ENCODE measurements at places on chromosomes 12 and 14.

DNA sequence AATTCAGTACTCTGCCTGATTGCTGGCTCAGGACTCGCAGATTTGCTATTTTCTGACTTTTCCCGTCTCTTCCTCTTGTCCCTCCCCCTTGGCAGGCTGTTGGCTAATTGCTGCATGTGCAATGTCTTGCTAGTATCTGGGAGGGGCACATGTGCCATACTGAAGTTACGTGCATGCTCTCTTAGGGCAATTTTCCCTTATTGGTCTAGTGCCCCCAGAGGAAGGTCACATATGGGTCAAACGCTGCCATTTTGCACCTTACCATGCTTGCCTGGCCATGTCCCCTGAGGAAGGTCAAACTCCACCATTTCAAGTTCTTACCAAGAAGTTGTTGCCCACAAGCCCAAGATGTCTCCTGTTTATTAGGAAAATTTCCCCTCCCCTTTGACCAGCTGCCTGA, 13.9 kb upstream of the ERC1 start:
- no peak for DNase-seq

DNA sequence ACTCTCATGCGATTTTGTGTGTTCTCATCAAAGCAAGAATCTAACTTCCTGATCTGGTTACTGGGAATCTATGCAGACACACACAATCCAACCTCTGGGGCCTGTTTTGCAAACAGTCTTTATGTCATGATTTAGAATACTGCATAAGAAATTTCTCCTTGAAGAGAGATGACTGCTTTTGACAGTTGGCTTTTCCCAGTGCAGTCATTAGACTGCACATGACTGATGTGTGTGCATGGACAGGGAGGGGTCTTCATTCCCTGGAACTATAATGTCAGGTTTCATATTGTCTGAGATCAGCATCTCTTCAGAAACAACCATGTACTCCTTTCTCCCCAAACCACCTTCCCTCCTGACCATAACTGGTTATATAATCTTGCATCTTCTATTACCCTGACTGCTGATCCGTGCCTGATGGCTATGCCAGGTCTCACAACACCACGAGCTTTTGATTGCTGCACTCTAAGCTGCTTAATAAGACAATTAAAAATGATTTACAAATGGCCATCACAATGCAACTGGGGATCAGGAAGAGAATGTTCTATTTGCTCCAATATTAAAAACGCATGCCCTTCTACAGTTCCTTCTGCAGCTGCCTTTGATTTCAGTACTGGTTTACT, 995.4 kb downstream of the NRXN3 start:
- no peak for DNase-seq

DNA sequence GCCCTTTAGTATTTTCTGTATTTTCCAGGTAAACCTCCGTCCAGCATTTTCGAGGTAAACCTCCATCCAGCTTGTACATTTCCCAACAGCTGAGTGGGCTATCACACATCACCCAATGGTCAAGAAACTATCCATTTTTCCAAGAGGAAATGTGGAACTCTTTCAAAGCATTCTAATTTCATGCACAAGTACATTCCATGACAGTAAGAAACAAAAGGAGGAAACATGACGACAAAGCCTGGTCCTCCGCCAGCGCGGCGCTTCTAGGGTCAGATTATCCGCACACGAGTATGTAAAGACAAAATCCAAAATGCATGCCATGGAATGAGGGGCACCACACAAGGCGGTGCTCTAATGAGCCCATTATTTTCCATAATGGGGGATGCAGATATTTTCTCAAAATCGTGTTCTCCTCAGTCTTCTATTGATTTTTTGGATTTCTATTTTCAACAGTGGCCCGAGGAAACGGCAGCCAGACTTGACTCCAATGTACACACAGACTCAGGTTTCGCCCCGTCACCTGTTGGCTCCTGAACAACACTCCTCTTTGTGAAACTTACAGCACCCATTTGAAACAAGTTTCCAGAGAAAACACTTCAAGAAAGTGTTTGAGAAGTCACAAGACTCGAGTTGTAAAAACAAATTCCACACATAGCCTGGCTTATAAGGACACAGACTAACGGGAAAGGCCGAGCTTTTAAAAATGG, 107.4 kb downstream of the PRICKLE1 start:
- no peak for DNase-seq

- no peak for DNase-seq
Measured at GRCh38 chr12:50325890-50326391, 42.6 kb upstream of the LIMA1 start.

DNA sequence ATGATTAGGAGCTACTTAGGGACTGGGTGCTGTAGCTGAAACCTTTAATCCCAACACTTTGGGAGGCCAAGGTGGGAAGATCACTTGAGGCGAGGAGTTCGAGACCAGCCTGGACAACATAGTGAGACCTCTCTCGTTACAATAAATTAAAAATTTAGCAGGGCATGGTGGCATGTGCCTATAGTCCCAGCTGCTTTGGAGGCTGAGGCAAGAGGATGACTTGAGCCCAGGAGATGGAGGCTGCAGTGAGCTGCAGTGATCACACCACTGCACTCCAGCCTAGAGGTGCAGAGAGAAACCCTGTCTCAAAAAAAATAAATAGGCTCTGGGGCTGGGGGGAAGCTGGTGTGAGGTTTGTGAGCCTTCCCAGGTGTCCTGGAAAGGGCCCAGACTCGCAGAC, 97.2 kb downstream of the FBXL14 start:
- no peak for DNase-seq

GRCh38 chr12:117968151-117968789, 520 bp downstream of the KSR2 start:
- DNase-seq, result no peak

- peak; percentile 43 for DNase-seq
Measured at GRCh38 chr14:68625366-68626090, 167.3 kb downstream of the ZFP36L1 start.
